RWPE2 (cell line): ENCODE measurements at places on chromosomes 16 and 17.

GRCh38 chr16:69424935-69425784, 741 bp downstream of the CYB5B start:
- DNase-seq: no peak
- H3K36me3 ChIP-seq: peaks cover 41% of the 10 kb centered on the region
- peak overlapping the region; percentile 71 for H3K27ac ChIP-seq
- peak overlapping the region; percentile 53 for H3K4me3 ChIP-seq
- no peaks in the 10 kb centered on the region for H3K27me3 ChIP-seq
- H3K4me1 ChIP-seq: peaks cover 6% of the 10 kb centered on the region

DNA sequence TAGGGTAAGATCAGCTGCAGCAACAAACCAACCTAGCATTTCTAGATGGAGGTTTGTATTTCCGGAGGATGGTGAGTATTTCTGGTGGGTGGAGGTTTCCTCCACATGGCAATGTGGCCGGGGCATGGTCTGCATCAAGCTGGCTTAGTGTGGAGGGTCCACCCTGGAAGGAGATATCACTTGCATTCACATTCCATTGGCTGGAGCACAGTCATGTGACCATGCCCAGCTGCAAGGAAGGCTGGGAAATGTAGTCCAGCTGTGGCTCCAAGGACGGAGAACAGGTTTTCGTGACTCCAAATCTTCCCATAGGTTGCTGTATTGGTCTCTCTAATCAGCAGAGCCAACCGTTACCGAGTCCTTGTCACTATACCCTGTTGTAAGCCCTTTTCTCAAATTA, 68.7 kb downstream of the RAI1 start:
- H3K36me3 ChIP-seq: 0 out of 2 replicates have a peak, but pooled peaks cover 6% of the 10 kb centered on the region
- H3K4me3 ChIP-seq: no peak overlapping the region
- H3K27ac ChIP-seq: peak overlapping the region; percentile 85
- peaks cover 30% of the 10 kb centered on the region for H3K4me1 ChIP-seq
- DNase-seq: no peak

DNA sequence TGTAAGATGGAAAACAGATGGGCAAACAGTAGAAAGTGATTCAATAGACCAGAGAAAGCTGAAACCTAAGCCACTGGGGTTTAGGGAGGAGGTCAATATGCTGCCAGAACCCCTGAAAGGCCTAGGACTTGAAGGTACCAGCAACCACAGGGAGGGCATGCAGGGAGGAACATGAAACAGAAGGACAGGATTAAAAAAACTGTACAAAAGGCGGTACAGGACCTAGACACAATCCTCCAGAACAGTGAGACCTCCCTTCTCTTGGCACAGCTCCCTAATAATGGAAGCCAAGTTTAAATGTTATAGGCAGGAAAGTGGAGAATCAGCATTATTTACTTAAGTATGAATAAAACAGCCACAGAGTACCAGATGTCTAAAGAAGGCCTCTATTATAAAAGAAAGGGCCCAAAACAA, 105.5 kb downstream of the SPAG9 start:
- no peak overlapping the region for H3K27ac ChIP-seq
- H3K36me3 ChIP-seq: peaks cover 60% of the 10 kb centered on the region
- H3K27me3 ChIP-seq: no peaks in the 10 kb centered on the region

GRCh38 chr17:63445571-63445953, 544 bp downstream of the CYB561 start:
- DNase-seq: no peak
- H3K27ac ChIP-seq: peak overlapping the region; percentile 61
- H3K4me1 ChIP-seq: peaks cover 12% of the 10 kb centered on the region
- H3K27me3 ChIP-seq: no peaks in the 10 kb centered on the region
- no peaks in the 10 kb centered on the region for H3K36me3 ChIP-seq

GRCh38 chr17:8940866-8941471, 24.5 kb downstream of the PIK3R5 start:
- no peak for DNase-seq
- no peak overlapping the region for H3K4me3 ChIP-seq
- H3K4me1 ChIP-seq: no peaks in the 10 kb centered on the region
- no peak overlapping the region for H3K27ac ChIP-seq
- H3K36me3 ChIP-seq: no peaks in the 10 kb centered on the region

DNA sequence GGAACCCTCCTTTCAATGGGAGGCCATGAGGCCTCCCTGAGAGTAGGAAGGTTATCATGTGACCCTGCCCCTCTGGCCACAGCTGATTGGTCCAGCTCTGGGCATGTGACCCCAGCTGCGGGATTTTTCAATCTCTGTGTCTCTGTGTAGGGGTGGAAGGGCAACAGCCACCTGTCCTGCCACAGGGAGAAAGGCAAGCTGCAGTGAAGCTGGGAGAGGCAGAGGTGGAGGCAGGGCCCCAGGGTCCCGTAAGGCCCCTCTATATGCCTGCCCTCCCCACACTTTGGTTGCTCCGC, 10.9 kb downstream of the DNAAF8 start:
- H3K36me3 ChIP-seq: no peaks in the 10 kb centered on the region
- H3K4me1 ChIP-seq: peaks cover 3% of the 10 kb centered on the region
- no peak overlapping the region for H3K27ac ChIP-seq
- no peak overlapping the region for H3K4me3 ChIP-seq

- H3K27ac ChIP-seq: peak within 1 kb of the TSS; percentile 62
- H3K4me1 ChIP-seq: peaks cover 11% of the 10 kb centered on the region
- H3K36me3 ChIP-seq: peaks cover 14% of the 10 kb centered on the region
These were observed at the start of gene SPATA20 for GRCh38 chr17:50547035-50547735. SPATA20 (plus strand) TSS chr17:50547174; CDS start chr17:50547209, 35 bp downstream.

DNA sequence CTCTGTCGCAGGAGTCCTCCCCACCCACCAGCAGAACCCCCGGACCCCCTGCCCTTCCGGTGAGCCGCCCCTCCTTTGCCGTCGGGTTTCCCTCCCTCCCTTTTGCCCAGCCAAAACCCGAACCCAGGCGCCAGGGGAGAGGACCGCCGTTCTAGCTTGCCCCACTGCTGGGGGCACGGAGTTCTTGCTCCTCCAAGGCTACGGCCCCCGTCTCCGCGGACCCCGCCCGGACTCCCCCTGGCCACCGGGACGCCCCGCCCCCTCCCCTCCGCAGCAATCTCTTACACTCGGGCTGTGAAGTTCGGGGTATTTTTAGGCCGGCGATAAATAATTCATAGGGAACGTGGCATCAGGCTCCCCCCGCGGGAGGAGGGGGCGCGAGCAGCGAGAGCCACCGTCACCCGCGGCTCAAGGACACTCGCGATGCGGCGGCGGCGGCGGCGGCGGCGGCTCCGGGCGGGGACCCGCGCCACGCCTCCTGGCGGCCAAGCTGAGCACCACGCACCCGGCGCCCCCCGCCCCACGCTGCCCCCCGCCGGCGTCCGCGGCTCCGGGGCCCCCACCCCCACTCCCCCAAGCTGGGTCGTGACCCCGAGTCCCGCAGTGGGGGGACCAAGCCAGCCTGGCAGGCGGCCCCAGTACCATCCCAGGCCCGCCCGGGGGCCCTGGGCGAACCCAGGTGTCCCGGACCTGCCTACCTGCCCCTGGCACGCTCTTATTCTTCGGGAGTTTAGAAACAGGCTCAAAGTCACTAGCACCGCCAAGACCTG, at the start of gene GRIN2C:
Gene GRIN2C, minus strand, starts transcription at position 427 of the 770 bp plus-strand sequence. CDS start 4,793 bp downstream, outside the sequence.
- H3K36me3 ChIP-seq: 0 out of 2 replicates have a peak, but pooled peaks cover 3% of the 10 kb centered on the region
- no peaks in the 10 kb centered on the region for H3K4me1 ChIP-seq
- H3K27ac ChIP-seq: no peak within 1 kb of the TSS
- peaks cover 67% of the 10 kb centered on the region for H3K27me3 ChIP-seq
- no peak within 1 kb of the TSS for H3K4me3 ChIP-seq
- DNase-seq: no peak

DNA sequence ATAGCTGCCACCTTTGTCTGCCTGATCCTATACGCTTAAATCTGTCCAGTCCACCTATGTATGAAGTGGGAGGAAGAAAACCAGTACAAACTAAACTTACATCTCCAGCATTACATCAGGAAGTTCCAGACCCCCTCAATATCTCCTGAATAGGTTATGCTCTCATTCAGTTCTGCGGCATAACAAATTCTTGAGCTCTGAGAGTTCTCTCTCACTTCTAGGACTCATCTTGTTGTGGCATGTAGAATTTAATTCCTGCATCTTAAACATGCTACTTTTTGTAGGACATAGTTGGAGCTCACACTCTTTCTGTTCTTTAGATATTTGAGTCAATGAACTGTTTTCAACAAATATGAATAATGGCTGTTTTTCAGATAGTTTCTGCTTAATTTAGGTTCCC, 662.5 kb downstream of the CDH11 start:
- no peaks in the 10 kb centered on the region for H3K36me3 ChIP-seq
- no peak overlapping the region for H3K27ac ChIP-seq
- no peaks in the 10 kb centered on the region for H3K4me1 ChIP-seq
- H3K4me3 ChIP-seq: no peak overlapping the region
- H3K27me3 ChIP-seq: no peaks in the 10 kb centered on the region

DNA sequence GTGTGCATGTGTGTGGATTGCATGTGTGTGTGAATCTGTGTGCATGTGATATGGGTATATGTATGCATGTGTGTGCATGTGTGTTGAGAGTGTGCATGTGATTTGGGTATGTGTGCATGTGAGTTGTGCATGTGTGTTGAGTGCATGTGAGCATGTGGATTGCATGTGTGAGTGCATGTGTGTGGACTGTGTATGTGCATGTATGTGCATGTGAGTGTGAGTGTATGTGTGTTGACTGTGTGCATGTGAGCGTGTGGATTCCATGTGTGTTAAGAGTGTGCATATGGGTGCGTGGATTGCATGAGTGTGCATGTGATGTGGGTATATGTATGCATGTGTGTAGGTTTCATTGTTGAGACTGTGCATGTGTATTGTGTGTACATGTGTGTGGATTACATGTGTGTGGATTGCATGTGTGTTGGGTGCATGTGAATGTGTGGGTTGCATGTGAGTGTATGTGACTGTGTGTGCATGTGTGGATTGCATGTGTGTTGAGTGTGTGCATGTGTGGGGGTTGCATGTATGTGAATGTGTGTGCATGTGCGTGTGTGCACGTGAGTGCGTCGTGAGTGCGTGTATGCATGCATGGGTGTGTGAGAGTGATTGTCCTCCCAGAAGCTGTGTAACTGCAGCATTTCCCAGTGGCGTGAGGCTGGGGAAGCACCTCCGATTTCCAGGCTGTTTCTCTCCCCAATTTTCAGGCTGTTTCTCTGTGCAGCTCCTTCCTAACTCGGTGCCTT, 19.4 kb downstream of the C1QTNF1 start:
- H3K27me3 ChIP-seq: no peaks in the 10 kb centered on the region
- no peaks in the 10 kb centered on the region for H3K36me3 ChIP-seq
- DNase-seq: no peak

GRCh38 chr17:1241929-1242328, 28.3 kb upstream of the BHLHA9 start:
- no peak for DNase-seq
- H3K4me3 ChIP-seq: no peak overlapping the region
- no peaks in the 10 kb centered on the region for H3K27me3 ChIP-seq
- no peaks in the 10 kb centered on the region for H3K4me1 ChIP-seq

GRCh38 chr17:77869665-77870132, 88.8 kb upstream of the TNRC6C start:
- no peak overlapping the region for H3K27ac ChIP-seq
- DNase-seq: no peak
- no peaks in the 10 kb centered on the region for H3K4me1 ChIP-seq
- no peaks in the 10 kb centered on the region for H3K36me3 ChIP-seq
- peaks cover 10% of the 10 kb centered on the region for H3K27me3 ChIP-seq

- no peaks in the 10 kb centered on the region for H3K27me3 ChIP-seq
- H3K36me3 ChIP-seq: peaks cover 84% of the 10 kb centered on the region
- H3K4me1 ChIP-seq: no peaks in the 10 kb centered on the region
- no peak overlapping the region for H3K27ac ChIP-seq
These were observed 10.9 kb upstream of the COPRS start for GRCh38 chr17:31869797-31870568.

- DNase-seq: no peak
- peak overlapping the region; percentile 71 for H3K27ac ChIP-seq
- H3K4me1 ChIP-seq: peaks cover 33% of the 10 kb centered on the region
- H3K27me3 ChIP-seq: no peaks in the 10 kb centered on the region
- peaks cover 77% of the 10 kb centered on the region for H3K36me3 ChIP-seq
These were observed 93.4 kb downstream of the NCOR1 start for GRCh38 chr17:16121915-16122314.

DNA sequence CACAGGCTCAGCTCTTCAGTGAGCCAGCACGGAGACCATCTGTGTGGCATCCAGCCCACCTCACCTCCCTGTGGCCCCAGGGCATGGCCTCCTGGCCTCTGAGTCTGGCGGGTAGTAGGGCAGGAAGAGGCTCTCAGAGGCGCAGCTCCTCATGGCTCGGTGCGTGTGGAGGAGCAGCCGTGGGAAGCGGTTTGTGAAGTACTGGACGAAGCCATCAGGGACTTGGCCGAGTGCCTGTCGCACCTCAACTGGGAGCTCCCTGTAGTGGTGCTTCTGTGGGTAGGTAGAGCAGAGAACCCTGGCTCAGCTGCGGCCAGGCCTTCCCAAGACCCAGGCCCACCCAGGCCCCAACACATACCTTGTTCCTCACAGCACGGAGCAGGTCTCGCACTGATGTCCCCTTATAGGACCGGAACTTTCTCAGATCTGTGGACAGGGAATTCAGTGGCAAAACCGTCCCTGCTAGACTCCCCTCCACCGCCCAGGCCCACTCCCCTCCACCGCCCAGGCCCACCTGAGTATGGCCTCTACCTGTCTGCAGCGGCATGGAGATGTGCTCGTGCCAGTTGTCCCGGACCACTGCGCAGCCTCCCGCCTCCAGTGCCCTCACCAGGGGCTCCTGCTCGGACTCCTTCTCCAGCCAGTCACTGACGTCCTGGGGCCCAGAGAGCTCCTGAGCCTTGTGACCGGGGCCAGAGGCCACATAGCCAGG, 12.2 kb downstream of the PLK1 start:
- DNase-seq: no peak
- peaks cover 51% of the 10 kb centered on the region for H3K36me3 ChIP-seq
- no peak overlapping the region for H3K27ac ChIP-seq
- no peaks in the 10 kb centered on the region for H3K27me3 ChIP-seq

GRCh38 chr16:76583466-76583865, 306.3 kb downstream of the CNTNAP4 start:
- DNase-seq: no peak
- H3K36me3 ChIP-seq: no peaks in the 10 kb centered on the region

DNA sequence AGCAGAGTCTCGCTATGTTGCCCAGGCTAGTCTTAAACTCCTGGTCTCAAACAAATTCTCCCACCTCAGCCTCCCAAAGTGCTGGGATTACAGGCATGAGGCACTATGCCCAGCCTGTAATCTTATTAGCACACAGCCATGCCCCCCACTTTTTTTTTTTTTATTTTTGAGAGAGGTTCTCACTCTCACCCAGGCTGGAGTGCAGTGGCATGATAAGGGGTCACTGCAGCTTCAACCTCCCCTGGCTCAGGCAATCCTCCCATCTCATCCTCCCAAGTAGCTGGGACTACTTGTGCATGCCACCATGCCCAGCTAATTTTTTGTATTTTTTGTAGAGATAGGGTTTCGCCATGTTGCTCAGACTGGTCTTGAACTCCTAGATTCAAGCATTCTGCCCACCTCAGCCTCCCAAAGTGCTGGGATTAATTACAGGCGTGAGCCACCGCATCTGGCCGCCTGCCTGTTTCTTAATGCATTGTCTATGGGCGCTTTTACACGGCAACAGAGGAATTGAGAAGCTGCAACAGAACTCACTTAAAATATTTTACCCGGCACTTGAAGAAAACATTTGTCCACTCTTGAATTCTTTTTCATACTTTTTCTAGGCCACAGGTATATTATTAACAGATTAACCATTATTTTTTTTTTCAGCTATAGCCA, 8.8 kb upstream of the CEP20 start:
- H3K36me3 ChIP-seq: no peaks in the 10 kb centered on the region
- no peak overlapping the region for H3K4me3 ChIP-seq
- H3K27ac ChIP-seq: peak overlapping the region; percentile 80

- H3K36me3 ChIP-seq: no peaks in the 10 kb centered on the region
- H3K27ac ChIP-seq: no peak overlapping the region
- DNase-seq: no peak
- H3K4me3 ChIP-seq: no peak overlapping the region
These were observed 323.7 kb upstream of the CDH11 start for GRCh38 chr16:65445313-65446260.

- H3K4me1 ChIP-seq: no peaks in the 10 kb centered on the region
- no peak for DNase-seq
- peaks cover 6% of the 10 kb centered on the region for H3K27me3 ChIP-seq
- H3K27ac ChIP-seq: no peak overlapping the region
- H3K36me3 ChIP-seq: no peaks in the 10 kb centered on the region
- no peak overlapping the region for H3K4me3 ChIP-seq
These were observed 93.3 kb upstream of the TNRC6C start for GRCh38 chr17:77865112-77865611.
